ENCODE measurements at places on chromosomes 6 and 20.

DNA sequence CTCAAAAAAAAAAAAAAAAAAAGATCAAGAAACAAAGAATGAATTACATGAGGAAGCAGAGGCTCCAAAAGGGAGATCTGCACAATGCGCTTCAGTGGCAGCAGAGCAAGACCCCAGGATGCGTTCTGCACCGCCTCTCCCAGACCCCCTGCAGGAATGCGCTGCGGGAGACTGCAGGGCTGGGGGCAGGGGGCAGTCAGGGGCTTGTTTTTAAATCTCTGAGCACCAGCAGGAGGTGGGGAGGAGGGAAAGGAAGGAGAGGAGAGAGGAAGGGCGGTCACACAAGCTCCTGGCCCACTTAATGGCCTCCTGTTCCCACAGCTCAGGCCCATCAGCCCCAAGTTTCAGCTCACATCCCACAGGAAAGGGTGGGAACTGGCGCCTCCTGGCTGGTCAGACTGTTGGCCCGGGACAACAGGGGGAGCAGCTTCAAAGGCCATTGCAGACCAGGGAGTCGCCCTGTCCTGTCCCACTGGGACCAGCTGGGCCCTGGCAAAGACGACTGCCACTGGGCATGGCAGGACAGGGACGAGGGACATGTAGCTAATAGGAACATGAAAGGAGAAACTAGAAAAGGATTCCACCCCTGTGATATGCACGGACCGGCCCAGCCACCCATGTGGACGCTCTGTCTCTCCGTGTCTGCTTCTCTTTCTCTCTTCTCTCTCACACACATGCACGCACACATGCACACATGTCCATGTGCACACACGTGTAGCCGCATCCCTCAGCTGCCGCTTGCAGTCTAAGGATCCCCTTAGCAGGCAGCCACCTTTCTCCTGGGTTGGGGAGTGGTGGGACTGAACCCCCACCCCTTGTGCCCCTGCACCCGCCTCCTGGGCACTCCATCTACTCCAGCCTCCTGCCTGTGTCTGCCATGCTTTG is 34.7 kb downstream of the TFEB start:
- no peak for DNase-seq

GRCh38 chr6:39830444-39830843 is 38.3 kb downstream of the DAAM2 start:
- DNase-seq = no peak

DNA sequence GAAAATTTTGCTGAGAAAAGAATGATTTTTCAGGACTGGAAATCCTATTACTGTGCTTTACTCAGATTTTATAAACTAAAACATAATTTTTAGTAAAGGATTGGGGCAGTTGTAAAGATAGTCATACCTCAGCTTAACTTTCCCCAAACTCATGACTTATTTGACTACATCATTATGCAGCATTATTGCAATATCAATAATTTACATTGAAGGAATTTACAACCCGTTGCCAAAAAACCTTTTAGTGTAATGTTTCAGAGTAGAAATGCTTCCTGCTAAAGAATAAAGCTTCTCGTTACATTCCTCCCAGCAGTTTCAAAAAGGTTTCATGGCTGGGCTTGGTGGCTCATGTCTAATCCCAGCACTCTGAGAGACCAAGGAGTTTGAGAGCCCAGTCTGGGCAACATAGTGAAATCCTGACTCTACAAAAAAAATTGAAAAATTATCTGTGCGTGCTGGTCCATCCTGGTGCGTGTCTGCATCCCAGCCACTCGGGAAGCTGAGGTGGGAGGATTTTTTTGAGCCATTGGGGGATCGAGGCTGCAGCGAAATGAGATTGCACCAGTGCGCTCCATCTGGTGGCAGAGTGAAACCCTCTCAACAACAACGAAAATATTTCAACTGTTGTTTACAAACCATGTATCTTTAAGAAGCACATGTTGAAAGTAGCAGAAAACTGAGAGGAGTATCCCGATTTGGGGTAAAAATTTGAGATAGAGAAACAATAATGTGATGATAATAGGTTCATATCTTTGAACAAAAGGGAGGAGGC is 4.4 kb downstream of the AMD1 start:
- peak; percentile 62 for DNase-seq

- no peak for DNase-seq
These were observed 5.6 kb upstream of the R3HDML start for GRCh38 chr20:44331201-44331600.

DNA sequence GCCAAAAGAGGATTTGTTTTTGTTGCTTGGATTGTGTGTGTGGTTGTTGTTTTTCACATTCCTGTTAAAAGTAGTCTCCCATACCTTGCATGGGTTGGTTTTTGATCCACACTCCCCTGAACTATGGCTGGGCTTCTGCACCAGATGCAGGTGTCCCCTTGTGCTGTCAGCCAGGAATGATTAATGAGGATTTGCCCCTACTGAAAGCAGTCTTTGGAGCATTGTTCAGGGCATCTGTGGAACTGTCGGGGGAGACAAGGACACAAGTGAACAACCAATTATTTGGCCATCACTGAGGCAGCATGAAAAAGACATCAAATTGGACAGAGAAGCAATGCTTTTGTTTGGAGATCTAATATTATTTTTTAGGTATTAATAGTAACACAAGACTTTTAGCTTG is 373.2 kb upstream of the MMS22L start:
- DNase-seq = no peak

GRCh38 chr6:117605169-117605826 is 3.0 kb upstream of the GOPC start:
- DNase-seq = peak; percentile 79

DNA sequence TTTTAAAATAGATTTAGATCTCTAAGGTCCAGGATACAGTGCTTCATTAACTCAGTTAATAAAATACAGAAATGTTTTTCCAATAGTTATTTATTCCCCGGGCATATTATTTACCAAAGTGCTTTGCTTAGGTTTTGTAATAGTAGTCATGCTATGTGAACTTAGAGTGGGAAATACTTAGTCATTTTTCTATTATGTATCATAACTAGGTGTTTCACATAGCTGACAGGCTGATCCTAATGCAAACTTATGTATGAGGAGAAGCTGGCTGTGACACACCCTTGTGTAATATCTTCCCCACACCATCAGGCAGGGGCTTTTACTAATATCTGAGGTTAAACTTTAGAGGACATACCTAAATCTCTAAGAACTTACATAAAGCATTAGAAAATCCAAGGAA is 277.7 kb upstream of the RIMS1 start:
- DNase-seq = peak; percentile 14

DNA sequence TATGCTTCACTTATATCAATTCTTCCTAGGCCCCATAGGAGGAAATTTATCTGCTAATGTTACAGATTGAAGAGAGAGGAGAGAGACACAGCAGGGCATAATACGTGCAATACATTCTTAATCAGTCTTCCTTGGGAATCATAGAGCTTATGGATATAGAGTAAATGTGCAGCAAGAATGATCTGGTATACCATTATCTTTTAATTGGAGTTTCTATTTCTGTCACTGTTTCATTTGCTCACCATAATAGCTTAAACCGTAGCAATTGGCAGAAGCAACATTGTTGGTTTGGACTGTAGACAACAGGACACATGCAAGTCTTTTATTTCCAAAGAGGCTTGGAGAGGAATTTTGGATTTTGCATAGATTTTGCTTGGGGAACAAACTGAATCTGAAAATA is 68.1 kb upstream of the PCSK2 start:
- no peak for DNase-seq

DNA sequence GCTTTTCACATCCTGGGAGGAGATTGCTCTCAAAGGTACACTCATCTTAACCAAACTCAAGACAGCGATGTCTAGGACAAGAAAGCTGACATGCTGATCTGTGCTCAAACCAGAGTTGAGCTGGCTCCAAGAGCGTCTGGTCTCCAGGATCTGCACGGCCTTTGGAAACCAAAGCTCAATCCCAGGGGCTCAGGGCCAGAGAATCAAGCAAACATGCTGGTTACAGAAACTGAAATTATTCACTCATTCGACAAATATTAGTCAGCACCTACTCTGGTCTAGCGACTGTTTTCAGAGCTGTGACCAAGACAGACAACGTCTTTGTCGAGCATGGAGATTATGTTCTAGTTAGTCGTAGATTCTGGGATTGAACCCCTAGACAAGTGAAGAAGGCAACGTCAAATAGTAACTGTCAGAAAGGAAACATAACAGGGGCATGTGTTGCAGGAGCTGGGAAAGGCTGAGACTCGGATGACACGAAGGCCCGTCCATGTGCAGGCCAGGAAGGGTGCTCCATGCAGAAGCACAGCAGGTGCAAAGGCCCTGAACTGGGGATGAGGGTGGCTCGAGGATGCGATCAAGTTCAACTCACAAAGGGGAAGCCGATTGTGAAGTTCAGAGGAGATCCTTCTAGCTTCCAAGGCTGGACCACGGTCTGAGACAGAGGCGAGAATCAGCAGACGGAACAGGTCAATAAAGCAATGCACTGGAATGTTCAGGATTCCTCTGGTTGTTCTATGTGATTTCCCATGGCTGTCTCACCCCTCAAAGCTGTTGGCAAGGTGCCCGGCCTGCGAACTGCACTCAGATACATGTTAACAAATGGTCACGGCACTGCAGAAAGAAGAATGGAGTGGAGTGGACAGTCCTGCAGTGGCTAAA is 12.5 kb upstream of the PCK1 start:
- no peak for DNase-seq

DNA sequence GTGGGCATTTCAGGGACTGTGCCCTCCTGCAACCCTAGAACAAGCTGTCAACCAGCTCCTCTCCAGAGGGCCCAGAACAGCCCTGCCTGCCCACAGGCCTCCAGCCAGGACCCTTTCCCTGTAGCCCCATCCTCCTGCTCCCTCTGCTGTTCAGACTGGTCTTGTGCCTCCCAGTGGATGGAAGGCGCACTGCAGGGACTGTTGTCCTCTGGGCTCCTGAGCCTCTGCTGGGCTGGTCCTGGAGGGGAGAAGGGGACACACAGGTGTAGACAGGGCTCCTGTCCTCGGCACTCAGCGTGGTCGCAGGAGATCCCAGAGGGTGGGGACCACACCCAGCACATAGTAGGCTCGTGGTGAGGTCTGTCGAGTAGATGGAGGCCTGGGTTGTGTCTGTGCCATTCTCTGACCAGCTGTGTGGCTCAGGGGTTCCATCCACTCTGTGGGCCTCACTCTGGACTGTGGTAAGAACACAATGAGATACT is 11.5 kb downstream of the ITPR3 start:
- peak; percentile 66 for DNase-seq

GRCh38 chr6:93069856-93070255 is 349.5 kb downstream of the EPHA7 start:
- DNase-seq = no peak

DNA sequence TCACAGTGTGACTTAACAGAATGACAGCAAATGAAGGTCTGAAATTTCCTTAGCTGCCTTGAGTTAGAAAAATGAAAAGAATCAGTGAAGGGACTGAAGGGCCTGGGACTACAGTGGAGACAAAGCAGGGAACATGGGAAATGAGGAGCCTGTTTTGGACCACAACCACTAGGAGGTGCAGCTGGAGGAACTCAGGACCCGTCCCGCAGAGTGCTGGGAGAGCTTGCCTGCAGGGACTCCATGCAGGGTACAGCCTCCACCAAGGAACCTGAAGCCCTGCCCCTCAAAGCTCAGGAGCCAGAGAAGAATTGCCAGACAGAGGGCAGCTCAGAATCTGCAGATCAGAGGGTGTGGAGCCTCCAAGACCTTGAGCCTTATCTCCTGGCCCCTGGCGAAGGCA is 50.7 kb downstream of the LRFN2 start:
- peak; percentile 25 for DNase-seq

- DNase-seq = no peak
These were observed 197.4 kb downstream of the ESR1 start for GRCh38 chr6:152004896-152005295.

GRCh38 chr20:11686820-11687543 is 230.7 kb upstream of the BTBD3 start:
- no peak for DNase-seq

DNA sequence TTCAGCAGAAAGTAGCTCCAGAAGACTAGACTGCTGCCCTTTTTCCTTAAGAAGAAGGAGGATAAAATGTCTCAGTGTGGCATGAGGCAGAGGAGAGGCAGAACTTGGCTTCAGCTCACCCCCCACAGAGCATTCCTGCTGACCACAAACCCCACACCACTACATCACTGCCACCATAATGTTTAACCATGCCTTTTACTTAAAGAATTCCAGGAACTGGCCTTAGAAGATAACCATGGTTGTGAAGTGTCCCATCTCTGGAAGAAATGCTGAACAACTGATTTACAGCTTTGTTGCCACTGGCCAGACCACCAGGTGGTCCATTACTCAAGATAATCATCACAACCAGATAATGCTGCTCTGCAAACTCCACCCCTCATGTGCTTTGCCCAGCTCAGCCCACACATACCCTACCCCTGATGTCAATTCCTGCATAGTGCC is 154.1 kb downstream of the CD24 start:
- DNase-seq = peak; percentile 48

DNA sequence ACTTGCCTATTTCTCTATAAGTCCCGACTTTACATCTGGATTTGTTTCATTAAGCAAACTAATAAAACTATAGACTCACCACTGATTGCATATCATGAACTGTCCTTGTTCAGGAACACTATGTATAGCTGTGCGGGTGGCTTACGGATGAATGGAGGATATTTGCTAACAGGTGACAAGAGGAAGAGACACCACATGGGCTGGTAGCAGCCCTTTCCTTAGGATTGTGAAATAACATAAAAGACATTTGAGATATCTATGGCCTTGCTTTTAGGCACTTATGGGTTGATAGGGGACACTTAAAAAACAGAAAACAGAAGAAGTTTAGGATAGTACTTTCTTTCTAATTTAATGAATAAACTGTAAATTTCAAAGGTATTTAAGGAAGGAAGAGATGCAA is 5.0 kb upstream of the CAP2 start:
- DNase-seq = no peak

DNA sequence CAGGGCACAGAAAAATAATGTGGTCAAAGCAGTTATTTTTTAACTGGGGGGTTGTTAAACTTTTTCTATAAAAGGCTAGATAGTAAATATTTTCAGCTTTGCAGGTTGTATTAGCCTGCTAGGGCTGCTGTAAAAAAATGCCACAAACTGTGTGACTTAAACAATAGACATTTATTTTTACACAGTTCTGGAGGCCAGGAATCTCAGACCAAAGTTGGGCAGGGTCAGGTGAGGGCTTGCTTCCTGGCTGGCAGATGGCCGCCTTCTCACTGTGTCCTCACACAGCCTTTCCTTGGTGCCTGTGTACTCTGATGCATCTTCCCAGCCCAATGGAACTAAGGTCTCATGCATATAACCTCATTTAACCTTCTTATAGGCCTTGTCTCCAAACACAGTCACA is 294.7 kb downstream of the PTPRT start:
- no peak for DNase-seq

GRCh38 chr20:18943542-18943941 is 130.0 kb downstream of the SCP2D1 start:
- no peak for DNase-seq

DNA sequence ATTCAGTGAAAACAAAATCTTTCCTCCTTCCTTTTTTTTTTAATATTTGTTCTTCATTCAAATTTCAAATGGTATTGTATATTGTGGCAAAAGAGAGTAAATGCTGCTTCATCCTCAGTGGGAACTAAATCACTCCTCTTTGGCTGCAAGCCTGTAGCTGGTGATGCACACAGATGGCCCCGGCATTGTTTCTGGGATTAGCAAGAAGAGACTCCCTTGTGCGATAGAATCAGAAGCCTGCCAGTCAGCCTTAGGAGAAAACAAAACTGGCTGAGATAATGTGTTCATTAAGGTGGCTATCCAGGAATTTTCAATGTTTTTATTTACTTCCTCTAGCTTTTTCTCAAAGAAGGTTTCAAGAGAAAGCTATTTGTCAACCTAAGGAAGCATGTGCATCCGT is 20.7 kb upstream of the ELOVL2 start:
- DNase-seq = no peak
